ENCODE measurements at places on chromosomes 6 and 20.

- DNase-seq, result no peak
Measured at GRCh38 chr6:12170351-12171092, 119.6 kb upstream of the EDN1 start.

DNA sequence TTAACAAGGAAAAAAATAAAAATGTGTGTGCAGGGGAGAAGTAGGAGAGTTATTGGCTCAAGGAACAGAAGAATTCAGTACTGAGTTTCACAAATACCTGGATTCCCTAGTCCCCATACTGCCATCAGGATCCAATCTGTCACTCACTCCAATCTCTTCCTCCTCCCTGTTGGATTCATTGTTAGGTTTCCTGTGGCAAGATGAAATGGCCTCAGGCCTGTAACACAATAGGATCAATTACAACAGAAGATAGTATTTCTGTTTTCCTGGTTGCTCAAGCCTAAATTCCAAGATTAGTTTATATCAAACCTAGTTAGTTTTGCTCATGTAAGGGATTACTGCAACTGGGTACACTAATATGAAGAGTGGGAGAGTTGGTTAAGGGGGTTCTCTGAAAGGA lies 24.4 kb downstream of the HCRTR2 start:
- no peak for DNase-seq

- DNase-seq, result no peak
Measured at GRCh38 chr20:8066662-8067061, 47.1 kb upstream of the TMX4 start.

GRCh38 chr6:144434308-144434990 lies 149.3 kb downstream of the UTRN start:
- no peak for DNase-seq

- no peak for DNase-seq
Measured at GRCh38 chr20:37245216-37246150, 16.1 kb downstream of the GHRH start.

GRCh38 chr6:108760126-108761050 lies 87.8 kb upstream of the ARMC2 start:
- DNase-seq, result no peak

GRCh38 chr6:111159633-111160032 lies 72.3 kb downstream of the SLC16A10 start:
- DNase-seq, result no peak

GRCh38 chr6:118784641-118785164 lies 109.2 kb upstream of the ASF1A start:
- DNase-seq, result no peak

- DNase-seq, result no peak
Measured at GRCh38 chr6:107116328-107116892, 1.1 kb upstream of the BEND3 start.

DNA sequence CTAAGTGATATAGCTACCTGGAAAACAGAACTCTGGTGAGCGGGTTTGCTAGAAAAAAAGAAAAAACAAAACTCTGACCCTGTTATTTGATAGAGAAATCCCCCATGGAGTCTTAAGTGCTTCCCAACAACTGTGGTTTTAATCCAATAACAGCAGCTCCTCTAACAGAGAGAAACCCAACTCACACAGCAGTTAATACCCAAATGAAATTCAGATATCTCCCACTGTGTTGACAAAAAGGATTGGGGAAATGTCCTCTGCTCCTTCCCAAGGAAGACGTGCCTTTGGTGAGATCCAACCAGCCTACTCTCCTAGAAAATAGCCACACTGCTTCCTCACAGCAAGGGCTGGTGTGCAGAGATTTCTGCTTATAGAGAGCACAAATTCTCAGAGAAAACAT lies 200.4 kb upstream of the FBXL4 start:
- DNase-seq, result no peak

- no peak for DNase-seq
Measured at GRCh38 chr20:62511915-62512610, 36.3 kb upstream of the GATA5 start.

- DNase-seq, result no peak
Measured at GRCh38 chr6:150176152-150176551, 33.3 kb downstream of the PPP1R14C start.

- DNase-seq, result no peak
Measured at GRCh38 chr6:155287762-155288161, 23.9 kb downstream of the CLDN20 start.

GRCh38 chr6:163398815-163399214 lies 15.7 kb upstream of the QKI start:
- no peak for DNase-seq

- DNase-seq, result no peak
Measured at GRCh38 chr6:41785689-41786450, 1.6 kb upstream of the TOMM6 start.

GRCh38 chr20:63520934-63521601 lies 503 bp downstream of the PPDPF start:
- DNase-seq, result peak; percentile 89

DNA sequence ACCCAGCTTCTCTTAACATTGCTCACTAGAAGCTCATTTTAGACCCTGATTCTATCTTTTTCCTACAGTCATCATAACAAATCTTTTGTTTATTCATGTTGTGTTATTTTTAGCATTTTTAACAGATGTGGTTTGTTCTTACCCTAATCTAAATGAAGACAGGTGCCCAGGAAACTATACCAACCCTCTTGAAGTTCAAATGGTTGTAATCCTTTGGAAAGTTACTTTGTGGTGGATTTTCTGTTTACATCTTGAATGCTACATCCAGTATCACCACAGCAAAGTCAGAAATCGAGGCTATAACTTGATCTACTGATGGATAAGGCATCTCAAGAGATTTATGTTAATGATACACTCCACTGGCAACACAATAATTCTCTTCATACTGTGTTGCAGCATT lies 26.2 kb downstream of the SMAP1 start:
- no peak for DNase-seq

- no peak for DNase-seq
Measured at GRCh38 chr6:20879526-20879925, 345.3 kb downstream of the CDKAL1 start.

- DNase-seq, result no peak
Measured at GRCh38 chr6:167811442-167812087, 15.1 kb upstream of the AFDN start.

GRCh38 chr6:148830614-148831013 lies 83.8 kb downstream of the UST start:
- no peak for DNase-seq

GRCh38 chr6:24779416-24780016 lies 4.8 kb downstream of the GMNN start:
- DNase-seq, result no peak

- DNase-seq, result no peak
Measured at GRCh38 chr20:49682278-49682677, 31.4 kb downstream of the B4GALT5 start.

DNA sequence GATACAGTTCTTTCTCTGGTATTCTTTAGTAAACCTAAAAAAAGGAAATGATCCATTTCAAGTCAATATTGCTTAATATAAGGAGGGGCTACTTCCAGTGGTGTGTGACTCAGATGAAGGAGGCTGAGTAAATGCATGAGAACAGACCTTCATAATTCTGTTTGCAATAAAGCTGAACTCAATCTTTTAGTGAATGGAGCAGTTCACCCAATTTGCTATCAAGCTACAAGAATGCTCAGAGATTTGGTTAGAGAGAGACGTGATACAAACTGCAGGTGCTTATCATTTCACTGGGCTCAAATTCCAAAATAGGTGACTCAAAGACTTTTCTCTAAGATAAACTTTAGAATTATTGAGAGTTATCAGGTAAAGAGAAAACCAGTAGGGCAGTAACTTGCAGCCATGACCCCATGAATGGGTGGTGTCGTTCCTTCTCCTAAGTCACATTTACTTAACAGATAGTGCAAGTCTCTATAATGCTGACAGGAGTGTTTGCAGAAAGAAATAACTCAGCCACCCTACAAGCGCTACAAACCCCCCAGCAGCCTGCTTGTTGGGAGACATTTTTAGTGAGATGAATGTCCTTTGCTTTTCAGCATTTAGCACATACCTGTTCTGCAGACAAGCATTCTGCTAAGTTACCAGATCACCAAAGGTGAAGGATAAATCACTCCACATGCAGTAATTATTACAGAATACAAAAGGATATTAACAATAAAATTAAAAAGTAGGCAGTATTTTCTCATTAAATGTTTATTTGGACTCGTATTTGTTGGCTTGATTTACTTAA lies 16.4 kb upstream of the BLOC1S5 start:
- DNase-seq, result no peak

DNA sequence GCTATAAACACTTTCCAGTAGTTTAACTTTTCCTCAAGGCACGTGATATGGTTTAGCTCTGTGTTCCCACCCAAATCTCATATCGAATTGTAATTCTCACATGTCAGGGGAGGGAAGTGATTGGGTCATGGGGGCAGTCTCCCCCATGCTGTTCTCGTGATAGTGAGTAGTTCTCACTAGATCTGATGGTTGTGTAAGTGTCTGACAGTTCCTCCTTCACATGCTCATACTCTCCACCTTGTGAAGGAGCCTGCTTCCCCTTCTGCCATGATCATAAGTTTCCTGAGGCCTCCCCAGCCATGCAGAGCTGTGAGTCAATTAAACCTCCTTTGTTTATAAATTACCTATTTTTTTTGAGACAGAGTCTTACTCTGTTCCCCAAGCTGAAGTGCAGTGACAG lies 127.9 kb downstream of the DTNBP1 start:
- DNase-seq, result no peak

DNA sequence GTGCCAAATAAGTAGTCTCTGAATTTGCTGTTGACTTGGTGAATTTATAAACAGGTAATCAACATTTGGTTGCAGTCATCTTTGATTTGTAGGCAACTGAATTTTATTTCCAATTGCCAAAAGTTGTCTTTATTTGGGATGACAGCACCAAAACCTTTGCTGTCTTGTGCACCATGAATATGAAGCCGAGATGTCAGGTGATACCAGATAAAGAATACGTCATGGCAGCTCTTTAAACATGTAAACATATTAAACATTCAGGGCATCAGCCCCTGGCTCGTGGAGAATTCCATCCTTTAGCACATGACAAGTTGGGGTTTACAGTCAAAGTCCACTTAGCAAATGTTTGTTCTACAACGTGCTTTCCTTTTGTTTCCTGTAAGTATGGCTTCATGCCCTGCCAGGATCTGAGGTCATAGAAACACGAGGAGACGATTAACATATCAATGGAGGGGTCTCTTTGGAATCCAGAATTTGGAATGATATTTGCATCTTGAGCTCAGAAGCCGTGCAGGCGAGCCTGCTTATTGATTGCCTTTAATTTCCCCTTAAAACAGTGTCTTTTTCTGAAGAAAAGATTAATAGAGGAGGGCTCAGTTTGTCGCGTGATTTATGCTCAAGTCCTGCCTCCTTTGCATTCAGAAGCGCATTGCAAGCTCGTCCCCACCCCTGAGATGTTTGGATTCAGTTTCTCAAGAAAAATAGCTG lies 170.2 kb upstream of the ZNF217 start:
- DNase-seq, result no peak

Data from GM12892 (cell line).